ENCODE measurements at places on chromosomes 6 and 20. TPM values are rescaled to one million over a fixed set of nuclear protein-coding genes. Genes with fewer than 3 reads are reported as not detected.
A peak's percentile ranks its signal among the peaks of the same experiment; 100 is the strongest.

Gene SASH1
- 0.27 TPM for total RNA-seq

Gene C6orf52
- total RNA-seq = not detected

Gene DEFB127
- not detected for total RNA-seq

GRCh38 chr6:130453230-130453629, 87.4 kb downstream of the TMEM200A start:
- no peak for DNase-seq

DNA sequence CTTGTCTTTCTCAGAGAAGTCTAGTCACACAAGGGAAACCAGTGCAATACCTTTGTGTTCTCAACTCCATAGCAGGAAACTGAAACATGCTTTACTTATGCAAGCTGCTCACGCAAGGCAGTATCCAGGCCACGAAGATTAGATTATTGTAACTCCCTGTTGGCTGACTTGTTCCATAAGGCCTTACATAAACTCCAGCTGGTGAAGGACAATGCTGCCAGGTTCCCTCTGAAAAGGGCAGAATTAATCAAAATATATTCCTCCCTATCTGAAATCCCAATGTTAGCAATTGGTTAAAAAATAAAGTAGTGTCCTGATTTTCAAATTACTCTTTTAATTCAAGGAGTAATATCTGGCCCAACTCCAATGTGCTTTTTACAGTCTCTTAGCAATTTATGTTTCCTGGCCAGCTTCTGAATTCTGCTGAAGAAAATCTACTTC, 966.6 kb downstream of the HACE1 start:
- DNase-seq = no peak

GRCh38 chr6:35293681-35294080, 3.9 kb upstream of the DEF6 start:
- DNase-seq = no peak

- DNase-seq = no peak
These were observed 703.6 kb upstream of the SLC35B3 start for GRCh38 chr6:9138936-9139335.

- no peak for DNase-seq
These were observed 50.0 kb downstream of the CNKSR3 start for GRCh38 chr6:154460306-154461071.

Gene JPH2
- under 0.01 TPM for total RNA-seq

Gene ENPP5
- 1.9 TPM for total RNA-seq

Gene TAAR6
- total RNA-seq = not detected

Gene EFCAB8
- total RNA-seq = under 0.01 TPM

- peak; percentile 31 for DNase-seq
These were observed 80.8 kb downstream of the LYRM4 start for GRCh38 chr6:5179917-5180316.

DNA sequence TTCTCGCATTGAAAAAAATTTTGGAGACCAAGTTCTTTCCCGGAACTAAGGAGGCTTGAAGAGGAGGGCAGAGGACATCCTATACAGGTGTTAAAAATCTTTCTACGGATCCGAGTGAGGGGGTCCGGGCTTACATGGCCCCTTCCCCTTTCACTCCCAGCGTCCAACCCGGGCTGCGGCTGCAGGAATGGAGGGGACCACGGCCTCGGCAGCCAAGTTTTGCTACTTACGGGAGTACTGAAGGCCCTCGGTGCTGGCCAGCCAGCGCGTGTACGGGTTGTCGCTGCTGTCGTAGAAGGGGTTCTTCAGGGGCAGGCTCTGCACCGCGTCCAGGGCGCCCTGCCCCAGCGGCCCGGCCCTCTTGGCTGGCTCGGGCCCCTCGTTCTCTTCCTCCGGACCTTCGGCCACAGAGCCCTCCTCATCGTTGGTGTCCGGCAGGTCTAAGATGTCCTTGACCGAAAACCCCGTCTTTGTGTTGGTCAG, 642 bp downstream of the NKX2-2 start:
- no peak for DNase-seq

Gene PGC
- not detected for total RNA-seq

DNA sequence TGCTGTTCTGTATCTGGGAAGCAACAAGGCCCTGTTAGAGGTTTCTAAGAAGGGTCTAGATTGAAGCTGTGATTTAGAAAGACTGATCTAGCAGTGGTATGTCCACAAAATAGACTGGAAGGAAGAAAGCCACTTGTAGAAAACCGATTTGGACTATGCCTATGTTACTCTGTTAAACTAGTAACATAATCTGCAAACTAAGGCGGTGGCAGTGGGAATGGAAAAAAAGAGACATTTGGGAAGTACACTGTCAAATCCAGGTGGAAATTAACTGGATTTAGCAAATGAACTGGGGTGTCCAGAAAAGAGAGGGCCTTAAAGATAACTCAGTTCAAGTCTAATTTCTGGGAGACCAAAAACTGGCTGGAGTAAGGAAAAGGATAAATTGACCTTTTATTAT, 11.6 kb downstream of the ILRUN start:
- DNase-seq = no peak

GRCh38 chr6:32117461-32117860, 8.3 kb upstream of the TNXB start:
- no peak for DNase-seq

DNA sequence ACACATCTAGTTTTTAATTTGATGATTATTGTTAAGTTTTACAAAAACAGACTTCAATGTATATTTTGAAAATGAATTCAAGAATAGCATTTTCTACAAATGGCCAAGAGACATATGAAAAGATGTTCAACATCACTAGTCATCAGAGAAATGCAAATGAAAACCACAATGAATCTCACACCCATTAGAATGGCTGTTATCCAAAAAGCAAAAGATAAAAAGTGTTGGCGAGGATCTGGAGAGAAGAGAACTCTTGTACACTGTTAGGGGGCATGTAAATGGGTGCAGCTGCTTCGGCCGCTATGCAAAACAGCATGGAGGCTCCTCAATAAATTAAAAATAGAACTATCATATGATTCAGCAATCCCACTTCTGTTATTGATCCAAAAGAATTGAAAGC, 185.8 kb upstream of the CCN2 start:
- no peak for DNase-seq

- DNase-seq = no peak
These were observed 470.2 kb downstream of the ADGRB3 start for GRCh38 chr6:69105288-69105687.

DNA sequence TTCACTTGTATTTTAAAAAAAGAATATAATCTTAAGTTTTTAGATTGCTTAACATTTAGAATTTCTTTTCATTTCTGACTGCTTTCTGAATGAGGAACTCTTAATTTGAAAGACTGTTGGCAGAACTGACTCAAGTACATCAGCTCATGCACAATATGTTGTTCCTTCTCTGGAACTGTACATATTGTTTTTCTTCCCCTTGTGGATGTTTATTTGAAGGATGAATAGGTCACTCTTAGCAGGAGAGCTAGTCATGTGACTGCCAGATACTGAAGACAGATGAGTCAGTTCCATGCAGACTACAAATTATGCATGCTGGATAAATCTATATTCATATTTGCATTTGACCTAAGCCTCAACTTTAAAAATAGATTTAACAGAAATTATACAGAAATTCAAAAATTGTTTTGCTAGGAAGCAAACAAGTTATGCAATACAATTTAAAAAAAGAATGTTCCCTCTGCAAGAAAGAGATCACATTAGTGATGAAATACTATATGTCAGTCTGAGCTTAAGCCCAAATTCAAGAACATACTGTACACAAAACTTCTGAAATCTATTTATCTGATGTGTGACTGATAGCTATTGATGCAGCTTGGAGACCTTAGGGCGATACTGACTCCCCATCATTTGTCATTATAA, 1274.9 kb upstream of the GJE1 start:
- DNase-seq = no peak

GRCh38 chr20:38157635-38158495, 7.2 kb downstream of the TGM2 start:
- no peak for DNase-seq

DNA sequence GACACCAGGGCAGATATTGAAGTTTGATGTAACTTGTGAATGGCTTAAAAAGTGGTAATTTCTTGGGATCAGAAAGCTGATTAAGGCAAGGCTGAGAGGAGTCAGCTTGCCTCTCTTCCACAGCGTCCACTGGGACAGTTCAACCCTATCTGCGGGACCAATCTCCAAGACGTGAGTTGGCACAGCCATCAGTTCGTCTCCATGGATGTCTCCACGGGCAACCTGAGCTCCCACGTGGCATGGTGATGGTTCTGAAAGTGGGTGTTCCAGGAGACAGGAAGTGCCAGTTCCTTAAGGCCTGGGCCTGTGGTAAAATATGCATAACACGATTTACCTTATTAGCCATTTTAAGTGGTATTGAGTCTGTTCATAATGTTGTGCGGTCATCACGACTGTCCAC, 67.9 kb upstream of the BHLHE23 start:
- DNase-seq = no peak

- no peak for DNase-seq
These were observed 57.7 kb downstream of the DHX35 start for GRCh38 chr20:39019805-39020325.

DNA sequence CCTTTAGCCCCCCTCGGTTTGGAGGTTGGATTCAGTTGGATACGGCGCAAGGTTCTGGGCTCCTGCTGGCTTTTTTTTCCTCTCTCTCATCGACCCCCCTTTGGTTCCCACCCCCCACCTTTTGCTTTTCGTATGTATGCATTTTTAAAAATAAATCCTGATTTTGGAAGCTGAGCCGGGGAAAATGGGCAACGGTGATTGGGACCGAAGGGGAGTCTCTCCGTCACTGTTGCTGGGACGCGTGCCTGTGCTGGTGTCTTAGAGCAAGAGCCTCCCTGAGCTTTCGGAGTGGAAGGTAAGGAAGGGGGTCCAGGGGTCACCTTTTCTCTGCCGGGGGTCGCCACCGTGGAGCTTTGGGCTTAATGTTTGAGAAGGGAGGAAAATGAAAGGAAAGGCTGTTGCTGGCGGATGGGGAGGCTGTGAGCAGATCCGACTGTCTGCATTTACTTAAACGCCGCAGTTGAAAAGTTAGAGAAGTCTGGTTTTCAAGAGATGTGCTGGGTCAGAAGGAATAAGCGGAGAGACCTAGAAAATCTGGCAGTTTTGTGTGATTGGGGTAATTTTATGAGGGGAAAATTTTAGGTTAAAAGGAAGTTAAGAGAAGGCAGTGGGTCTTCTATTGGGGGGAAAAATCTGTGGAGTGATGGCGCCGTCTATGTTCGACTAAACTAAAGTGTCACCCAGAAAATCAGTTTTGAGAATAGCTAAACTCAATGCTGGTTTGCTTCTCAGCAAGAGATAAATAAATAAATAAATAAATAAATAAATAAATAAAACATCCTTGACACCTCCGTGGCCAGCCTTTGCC, 828 bp downstream of the ADGRB3 start:
- peak; percentile 35 for DNase-seq

- no peak for DNase-seq
These were observed 460.4 kb upstream of the JARID2 start for GRCh38 chr6:14785493-14785790.

Gene POFUT1
- total RNA-seq = 14.3 TPM

DNA sequence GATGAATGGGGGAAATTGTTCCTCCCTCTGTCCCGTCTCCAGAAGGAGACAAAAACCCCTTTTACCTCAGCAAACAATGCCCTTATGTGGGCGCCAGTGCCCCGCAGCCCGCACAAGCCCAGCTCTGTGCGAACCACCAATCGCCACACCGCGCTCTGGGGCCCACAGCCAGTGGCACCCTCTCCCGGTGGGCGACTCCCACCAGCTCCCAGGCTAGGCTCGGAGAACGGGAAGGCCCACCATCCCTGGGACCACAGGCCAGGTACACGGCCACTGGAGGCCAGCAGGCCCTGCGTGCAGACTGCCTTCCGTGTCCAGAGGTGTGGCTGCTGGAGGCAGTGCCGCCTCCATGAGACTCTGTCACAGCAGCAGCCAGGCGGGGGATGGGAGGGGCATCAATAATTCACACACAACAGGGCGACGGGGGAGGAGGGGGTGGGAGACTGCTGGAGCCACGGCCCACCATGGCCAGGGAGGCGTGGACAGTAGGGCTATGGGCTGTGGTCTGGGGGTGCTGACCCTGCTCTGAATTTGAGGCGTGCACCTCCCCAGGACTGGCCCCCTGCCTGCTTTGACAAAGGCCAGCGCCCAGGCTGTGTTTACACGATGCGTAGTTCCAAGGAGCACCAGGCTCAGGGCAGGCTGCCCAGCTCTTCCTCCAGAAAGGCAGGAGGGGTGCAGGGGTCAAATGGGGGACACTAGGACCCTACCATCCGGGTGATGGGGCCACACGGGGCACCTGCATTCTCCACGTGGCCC, 105.7 kb downstream of the ASXL1 start:
- DNase-seq = no peak

Gene HLA-DRB1
- total RNA-seq = 266 TPM

DNA sequence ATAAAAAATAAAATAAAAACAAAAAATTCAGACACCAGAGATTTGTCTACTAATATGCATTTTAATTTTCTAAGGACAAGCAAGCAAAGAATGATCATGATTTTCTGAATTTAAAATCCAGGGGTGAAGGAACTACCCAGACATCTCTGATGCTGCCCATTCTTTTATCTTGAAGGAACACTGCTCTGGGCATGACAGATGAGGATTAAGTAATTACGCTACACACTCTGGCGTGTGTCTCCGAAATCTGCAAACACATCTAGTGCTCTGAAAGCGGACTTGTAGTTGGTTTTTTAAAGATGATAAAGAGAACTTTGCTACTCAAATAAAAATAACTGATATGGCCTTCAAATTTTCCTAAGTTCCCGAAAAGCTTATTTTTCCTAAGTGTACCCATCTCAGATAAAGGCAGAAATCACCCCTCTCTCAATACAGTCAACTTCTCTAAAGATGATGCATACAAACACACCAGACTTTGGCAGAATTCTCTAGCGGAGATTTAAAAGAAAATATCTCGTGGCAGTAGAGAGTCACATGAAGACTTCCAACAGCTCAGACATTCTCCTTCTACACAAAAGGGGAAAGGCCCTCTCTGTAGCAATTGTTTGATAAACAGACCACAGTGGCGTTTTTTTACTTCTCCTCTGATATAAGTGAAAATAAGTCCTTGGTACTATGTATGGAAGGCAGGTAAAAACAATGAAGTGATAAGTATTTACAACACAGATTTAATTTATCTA, 133.8 kb downstream of the BACH2 start:
- DNase-seq = no peak

Gene MUCL3
- not detected for total RNA-seq

Data from hematopoietic multipotent progenitor cell (in vitro differentiated cells).